Stimulated activated CD8-positive, alpha-beta memory T cell treated with anti-CD3 and anti-CD28 coated beads, Interleukin-7, amount 100 ng/mL, for 1 hour (primary cell): ENCODE measurements at places on chromosomes 1 and 21.

DNA sequence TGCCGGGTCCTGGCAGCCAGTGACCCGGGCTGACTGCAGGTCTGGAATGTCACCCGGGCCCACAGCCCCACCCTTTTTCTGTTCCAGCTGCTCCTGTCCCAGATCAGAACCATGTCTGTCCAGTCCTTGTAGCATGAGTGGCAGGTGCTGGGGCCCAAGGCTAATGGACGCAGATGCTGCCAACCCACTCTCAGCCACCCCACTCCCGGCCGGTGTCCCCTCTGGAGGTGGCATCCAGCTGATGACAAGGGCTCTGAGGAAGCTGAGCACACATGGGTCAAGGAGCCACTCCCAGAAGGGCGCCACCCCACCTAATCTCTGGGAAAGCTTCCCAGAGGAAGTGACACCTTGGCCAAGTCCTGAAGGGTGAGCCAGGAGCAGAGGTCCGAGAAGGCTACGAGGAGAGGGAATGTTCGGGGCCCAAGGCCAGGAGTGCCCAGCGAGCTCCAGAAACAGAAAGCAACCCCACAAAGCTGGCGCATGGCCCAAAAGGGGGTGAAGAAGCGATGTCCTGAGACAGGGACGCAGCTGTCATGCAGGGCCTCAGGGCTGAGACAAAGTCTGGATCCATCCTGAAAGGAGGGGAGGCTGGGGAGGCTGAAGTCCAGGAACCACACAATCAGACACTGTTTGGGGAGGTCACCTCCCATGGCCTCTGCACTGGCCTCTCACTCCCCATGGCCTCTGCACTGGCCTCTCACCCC lies 39.5 kb downstream of the ACOT7 start:
- DNase-seq = no peak

DNA sequence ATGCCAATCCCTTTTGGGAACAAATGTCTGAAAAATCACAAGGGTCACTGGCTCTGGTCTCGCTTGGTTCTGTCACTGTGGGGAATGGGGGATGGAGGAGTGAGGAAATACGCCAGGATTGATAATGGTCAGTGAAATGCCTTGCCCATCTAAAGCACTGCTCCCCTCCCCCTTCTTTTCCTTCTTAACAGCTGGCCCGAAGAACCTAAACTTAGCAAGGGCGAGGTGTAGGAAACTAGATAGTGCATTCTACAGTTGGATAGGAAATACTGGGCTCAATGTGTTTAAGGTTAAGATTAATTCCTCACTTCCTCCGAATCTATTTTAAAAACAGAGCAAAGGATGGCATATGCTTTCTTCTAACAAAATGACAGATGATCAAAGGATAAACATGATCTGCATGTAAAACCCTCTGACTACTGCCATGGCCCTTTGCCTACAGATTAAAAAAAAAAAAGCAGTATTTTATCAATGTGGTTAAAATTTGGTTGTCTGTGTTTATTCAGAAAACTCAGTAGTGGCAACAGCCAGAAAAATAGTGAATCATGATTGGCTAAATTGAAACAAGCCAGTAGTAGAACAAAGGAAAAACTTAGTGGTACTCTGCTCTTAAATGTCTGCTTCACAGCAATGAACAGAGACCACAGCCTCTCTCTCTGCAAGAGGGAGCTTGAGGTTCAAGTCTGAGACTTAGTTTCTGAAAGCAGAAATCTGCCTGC lies 86.1 kb upstream of the VAV3 start:
- no peak for DNase-seq

GRCh38 chr1:161740921-161741320 lies 8.7 kb upstream of the DUSP12 start:
- no peak for DNase-seq

DNA sequence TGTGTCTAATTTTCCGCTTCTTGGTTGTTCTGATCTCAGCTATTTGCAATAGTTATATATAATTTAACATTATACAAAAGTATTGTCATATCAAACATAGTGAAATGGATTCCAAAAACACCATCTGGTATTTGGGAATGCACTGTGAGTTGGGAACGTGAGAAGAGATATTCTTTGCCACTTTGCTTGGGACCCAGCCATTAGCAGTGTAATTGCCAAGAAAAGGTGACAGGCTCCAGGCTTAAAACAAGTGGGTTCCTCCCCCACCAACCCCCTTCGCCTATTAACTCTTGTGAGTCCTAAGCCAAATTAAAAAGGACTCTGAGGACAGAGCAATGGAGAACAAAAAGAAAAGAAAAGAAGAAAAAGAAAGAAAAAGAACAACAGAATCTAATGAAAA lies 186.7 kb upstream of the NFIA start:
- DNase-seq = no peak

- DNase-seq = no peak
Observed at GRCh38 chr1:19737104-19737825, 62.5 kb downstream of the TMCO4 start.

DNA sequence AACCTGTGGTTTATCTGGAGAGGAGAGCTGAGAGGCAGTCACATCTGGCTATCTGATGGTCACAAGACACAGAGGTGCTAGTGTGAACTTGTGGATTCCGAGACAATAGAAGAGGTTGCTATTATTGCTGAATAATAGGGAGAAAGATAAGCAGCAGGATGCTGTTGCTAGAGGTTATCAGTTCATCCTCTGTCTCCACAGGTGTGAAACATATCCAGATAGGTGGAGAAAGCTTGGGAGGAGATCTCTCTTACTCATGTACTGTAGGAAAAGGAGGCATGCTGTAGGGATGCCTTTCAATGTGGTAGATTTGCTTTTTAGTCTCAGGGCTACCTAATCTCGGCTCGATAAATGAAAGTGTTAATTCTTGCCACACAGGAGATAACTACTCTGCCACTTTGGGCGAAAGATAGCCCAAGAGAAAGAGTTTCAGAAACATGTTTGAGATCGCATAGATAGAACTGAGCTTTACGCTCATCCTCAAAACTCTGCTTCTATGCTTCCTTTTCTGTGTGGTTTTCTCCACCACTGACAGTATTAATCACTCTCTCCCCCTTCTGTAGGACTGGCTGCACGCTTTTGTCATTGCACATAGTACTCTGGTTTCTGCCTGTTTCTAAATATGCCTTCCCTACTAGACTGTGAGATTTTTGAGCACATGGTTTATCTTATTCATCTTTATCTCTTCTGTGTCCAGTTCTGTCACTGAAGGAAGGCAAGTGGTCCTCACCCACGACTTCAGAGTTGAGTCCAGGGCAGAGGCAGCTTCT lies 36.7 kb upstream of the PLXNA2 start:
- no peak for DNase-seq

DNA sequence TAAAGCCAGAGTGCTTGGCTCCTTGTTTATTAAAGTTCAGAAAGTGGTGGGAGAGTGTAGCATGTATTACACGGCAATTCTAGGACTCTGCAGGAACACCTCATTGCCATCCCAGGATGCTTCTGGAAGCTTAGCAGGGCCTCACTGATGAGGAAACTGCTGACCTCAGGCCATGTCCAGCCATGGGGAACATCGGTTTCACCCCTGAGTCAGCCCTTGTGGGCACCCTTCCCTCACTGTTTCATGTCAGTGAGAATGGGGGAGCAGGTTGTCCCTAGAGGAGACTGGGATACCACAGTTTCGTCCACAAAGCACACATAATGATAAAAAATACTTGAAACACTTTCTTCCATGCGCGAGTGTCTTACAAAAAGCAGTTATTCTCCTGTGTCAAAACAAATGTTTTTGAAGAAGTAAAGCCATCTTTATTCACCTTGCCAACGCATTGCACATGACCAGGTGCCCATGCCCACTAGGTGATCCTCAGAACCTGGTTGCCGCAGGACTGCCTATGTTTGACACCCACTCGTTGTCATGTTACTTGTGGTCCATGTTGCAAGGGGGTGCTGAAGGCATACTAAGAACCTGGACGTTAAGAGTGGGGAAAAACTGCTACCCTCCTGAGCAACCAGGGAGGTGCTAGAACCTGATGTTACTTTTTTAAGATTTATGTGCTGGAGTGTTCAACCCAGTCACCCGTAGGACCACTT lies 41.2 kb upstream of the TTC22 start:
- DNase-seq = no peak

- DNase-seq = no peak
Observed at GRCh38 chr1:245258271-245258920, 103.6 kb downstream of the KIF26B start.

GRCh38 chr21:42218836-42219605 lies at the start of gene ABCG1:
Gene ABCG1, plus strand, starts transcription at chr21:42219140. Its CDS starts 123 bp downstream, at chr21:42219263.
- no peak for DNase-seq

- DNase-seq = no peak
Observed at GRCh38 chr1:18884419-18884717, 18.0 kb downstream of the ALDH4A1 start.

DNA sequence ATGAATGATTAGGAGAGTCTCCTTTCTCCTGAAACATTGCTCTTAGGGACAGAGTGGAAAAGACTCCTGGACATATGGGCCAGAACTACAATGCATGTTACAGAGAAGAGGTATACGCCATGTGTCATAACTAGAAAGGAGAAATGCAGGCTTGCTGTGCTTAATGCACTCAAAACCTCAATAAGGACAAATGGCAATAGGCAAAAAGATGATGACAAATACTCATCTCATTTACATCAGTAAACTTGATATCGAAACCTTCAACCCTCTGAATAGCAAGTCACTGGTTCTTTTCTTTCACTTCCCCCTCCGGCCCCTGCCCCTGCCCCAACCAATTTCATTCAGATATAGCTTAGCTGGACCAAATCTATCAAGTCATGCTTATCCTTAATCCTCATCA lies 1.9 kb upstream of the GPR88 start:
- no peak for DNase-seq

DNA sequence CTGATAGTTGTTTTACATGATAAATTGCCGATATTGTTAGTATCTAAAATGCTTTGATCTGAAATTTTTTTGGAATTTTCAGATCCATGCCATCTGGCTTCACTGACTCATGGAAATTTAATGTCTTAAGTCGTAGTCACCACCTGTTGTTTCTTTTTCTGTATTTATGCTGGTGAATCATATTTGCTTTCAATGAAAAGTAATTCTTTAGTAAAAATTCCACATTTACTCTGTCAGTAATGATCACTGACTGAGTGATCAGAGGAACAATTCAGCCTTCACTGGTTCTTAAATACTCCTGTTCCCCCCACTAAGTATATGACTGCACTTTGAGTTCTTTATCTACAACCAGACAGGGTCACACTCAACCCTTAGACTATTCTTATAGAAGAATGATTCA lies 185.6 kb upstream of the NRIP1 start:
- no peak for DNase-seq

DNA sequence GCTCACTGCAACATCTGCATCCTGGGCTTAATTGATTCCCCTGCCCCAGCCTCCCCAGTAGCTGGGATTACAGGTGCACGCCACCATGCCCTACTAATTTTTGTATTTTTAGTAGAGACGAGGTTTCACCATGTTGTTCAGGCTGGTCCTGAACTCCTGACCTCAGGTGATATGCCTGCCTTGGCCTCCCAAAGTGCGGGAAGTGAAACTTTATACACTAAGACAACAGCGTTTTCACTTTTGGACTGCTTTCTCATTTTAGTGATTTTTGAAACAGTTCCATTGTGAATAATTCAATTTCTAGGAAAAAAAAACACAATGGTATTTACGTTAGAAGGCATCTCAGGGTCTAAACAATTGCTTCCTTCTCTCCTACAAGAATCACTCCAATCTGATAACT lies 11.8 kb upstream of the KHDRBS1 start:
- DNase-seq = no peak

DNA sequence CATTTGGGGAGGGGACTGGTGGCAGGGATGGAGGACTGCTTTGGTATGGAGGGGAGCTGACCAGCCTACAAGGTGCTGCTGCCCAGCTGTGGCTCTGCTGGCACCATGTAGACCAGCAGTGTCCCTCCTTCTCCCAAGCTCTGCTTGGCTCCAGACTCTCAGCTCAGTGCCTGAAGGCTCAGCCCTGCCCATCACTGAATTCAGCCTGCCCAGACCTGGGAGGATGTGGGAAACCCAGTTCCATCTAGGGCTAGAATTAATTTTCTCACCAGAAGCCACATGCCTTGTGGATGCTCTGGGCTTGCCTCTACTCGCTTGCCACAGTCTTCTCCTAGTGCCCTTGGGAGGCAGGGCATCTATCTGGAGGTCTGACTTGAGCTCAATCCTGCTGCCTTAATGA lies 195.0 kb upstream of the EDN2 start:
- no peak for DNase-seq

GRCh38 chr21:42474043-42474831 lies 21.8 kb downstream of the RSPH1 start:
- DNase-seq = no peak

GRCh38 chr1:1006305-1007159 lies 6.6 kb upstream of the HES4 start:
- DNase-seq = no peak

DNA sequence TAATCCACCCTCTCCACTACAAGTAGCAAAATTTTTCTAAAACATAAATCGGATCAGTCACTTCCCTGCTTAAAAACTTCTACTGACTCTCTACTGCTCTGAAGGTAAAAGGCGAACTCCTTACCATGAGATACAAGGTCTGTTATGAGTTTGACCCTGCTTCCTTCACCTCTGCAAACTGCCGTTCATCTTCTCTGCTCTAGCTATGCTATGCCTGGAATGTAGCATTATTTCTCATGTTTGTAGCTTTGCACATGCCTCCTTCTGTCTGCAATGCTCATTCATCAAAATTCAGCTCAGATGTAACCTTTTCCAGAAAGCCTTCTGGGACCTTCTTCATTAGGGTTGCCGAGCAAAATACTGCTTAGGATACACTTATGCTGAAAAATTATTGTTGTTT lies 30.8 kb downstream of the RPL5 start:
- no peak for DNase-seq

DNA sequence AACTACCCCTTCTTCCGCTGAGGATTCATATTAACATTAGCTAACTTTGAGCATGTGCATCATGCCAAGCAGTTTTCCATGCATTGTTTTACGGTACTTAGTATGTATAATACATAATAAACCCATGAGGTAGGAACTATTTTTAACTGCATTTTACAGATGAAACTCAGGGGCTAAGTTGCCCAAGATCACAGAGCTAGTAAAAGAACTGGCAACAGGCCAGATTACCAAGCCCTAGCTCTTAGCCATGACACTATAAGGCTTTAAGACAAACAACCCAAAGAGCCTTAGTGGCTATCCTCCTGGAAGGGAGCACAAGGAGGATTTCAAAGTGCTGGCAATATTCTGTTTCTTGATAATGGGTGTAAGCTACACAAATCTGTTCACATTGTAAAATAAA lies 6.1 kb downstream of the AK2 start:
- no peak for DNase-seq
